ENCODE measurements at places on chromosomes 4 and X.

DNA sequence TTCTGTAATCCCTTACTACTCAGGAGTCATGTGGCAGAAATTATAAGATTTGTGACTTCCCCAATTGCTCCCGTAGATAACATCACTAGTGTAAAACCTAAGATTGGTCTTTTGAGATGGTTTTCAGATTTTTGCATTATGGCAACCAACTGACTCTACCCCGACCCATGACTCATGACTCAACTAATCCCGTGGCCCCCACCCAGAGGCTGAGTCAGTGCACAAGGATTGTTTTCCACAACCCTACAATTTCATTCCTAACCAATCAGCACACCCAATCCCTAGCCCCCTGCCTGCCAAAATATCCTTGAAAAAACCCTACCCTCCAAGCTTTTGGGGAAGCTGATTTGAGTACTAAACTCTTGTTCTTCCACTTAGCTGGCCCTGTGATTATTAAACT, 109.4 kb upstream of the FAM9C start:
- no peak for DNase-seq

GRCh38 chr4:2343476-2343875, 75.0 kb downstream of the ZFYVE28 start:
- DNase-seq: no peak

- DNase-seq: no peak
These were observed 311.0 kb downstream of the CENPC start for GRCh38 chr4:67234296-67234695.

DNA sequence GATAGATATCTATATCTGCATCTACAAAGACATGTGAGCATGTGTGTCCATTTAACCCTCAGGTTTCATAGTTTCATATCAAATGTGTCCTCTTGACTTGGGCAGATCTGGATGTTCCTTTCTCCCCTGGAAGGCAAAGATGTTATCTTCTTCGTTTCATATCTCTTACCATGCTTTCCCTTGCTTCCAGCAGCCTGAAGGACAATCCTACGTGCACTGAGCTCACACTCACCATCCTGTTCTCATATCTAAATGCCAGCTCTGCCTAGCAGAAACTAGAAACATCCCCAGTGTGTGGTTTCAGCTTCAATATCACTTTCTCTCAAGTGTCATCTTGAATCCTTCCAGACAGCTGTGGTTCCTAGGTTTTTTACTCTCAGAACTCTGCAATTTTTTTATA, 66.2 kb downstream of the ZAR1 start:
- DNase-seq: no peak

GRCh38 chr4:15707363-15707715, 4.5 kb downstream of the BST1 start:
- DNase-seq: no peak

DNA sequence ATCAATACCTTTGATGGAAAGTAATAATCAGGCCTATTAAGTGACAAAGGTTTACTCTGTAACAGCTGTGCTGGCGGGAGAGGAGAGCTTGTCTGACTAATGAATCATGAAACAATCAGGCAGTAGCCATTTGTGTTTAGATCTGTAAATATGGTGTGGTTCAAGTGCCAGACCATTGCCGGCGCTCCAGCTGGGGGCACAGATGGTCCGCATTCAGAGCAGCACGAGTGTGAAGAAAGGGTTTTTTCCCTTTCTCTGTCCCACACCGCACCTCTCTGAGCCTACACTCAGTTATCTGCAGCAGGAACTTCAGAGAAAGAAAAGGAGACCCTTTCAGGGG, 111.3 kb upstream of the PAQR3 start:
- no peak for DNase-seq

- no peak for DNase-seq
These were observed 22.6 kb downstream of the NAP1L5 start for GRCh38 chr4:88674979-88675378.

DNA sequence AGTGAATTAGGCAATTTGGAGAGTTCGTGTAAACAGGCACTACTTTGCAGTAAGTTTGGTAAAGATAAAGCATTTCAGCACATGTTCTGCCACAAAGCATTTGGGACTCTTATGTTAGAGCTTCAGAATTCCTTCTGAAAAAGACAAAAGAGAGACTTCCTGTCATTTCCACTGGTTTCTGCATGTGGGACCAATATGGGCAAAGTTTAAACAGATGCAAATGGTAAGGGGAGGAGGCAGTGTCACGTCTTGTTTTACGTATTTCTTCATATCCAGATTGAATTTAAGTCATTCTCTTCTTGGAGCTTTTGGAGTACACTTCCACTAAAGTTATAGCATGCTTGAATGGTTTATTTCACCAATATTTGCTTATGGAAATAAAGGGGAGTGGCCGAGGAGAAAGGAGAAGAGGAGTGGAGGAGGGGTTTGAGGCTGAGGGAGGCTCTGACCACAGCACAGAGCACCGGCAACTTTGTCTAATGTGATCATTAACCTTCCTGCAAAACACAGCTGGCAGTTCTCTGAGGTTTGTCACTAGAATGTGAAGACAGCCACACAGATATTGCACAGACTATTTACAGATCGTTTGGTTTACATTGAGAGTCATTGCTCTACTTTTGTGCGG, at the start of gene APELA:
APELA (plus strand) TSS at position 479 of the 625 bp plus-strand sequence. CDS start 154 bp downstream, outside the sequence.
- DNase-seq: no peak

- DNase-seq: peak; percentile 18
These were observed 40.7 kb downstream of the KLHL2 start for GRCh38 chr4:165248102-165248501.

Data from activated CD4-positive, alpha-beta T cell treated with anti-CD3 and anti-CD28 coated beads, Interleukin-2, amount 50 U/mL, for 16 hours (primary cell).